GM19239 (cell line): ENCODE measurements at places on chromosomes 11 and 22.

- DNase-seq = no peak
Observed at GRCh38 chr22:19615867-19616581, 91.8 kb upstream of the CLDN5 start.

GRCh38 chr11:78354408-78355308 lies 63.0 kb downstream of the GAB2 start:
- DNase-seq = no peak

DNA sequence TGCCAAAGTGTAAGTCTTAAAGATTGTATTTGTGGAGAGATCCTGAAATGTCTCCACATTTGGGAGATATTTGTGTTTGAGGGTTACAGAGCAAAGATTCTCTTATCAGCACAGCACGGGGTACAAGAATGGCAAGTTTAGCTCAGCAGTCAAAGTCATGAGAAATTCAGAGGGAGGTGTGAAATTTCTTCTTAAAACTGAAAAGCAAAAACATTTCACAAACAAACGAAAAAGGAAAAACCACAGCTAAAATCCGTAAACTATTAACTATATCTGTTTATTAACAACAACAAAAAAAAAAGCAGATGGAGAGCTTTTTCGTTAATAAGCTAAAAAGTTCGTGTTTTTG lies 40.9 kb upstream of the ETS1 start:
- no peak for DNase-seq

DNA sequence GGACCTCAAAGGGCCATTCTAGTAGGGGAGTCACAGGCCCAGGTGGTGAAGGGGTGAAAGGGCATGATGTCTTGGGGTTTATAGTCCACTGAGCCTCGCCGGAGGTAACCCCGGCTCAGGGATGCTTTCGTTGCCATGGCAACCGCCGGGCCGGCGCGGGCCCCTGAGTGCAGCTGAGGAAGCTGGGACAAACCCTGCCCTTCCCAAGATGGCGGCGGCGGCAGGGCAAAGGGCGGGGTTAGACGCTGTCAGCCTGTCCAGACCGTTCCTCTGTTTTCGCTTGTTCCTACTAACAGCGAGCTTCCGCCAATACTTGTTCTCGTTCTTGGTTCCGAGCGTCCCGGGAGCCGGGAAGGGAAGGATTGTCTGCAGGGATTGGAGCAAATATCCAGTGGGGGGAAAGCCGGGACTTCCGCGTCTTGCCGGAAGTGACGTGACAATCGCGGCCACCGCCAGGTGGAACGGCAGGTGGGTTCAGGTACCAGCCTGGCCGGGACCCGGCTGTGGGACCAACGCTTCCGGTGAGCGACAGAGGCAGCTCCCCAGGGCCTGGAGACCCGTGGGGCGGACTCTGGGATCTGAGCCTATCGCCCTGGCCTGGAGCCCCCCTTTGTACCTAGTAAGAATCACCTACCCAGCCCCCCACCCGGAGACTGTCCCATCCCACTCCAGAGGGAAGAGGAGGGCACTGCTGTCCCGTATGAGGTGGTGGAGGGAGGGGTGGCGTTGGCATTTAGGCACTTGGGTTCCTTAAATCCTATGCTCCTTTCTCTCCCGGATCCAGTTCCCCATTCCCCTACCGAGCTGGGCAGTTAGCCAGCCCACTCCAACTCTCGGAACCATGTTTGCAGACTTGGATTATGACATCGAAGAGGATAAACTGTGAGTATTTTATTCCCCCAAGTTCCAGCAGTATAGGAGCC lies at the start of gene PICK1:
Gene PICK1 (plus strand): TSS at position 436 of the 923 bp plus-strand sequence. CDS start 406 bp downstream, at position 842.
- DNase-seq = peak; percentile 84

DNA sequence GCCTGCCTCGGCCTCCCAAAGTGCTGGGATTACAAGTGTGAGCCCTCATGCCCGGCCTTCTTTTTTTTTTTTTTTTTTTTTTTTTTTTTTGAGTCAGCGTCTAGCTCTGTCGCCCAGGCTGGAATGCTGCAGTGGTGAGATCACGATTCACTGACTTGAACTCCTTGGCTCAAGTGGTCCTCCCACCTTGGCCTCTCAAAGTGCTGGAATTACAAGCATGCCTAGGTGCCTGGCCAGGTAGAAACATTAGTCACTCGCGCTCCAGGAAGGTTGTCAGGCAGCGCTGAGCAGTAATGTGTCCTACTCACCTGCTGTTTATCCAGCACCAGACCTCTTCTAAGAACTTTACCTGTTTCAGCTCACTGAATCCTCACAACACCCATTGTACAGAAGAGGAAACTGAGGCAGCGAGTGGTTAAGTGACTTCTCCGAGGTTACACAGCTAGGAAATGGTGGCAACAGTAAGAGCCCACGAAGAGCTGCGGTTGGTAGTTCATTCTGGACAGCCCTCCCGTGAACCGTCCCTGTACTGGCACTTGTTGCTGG lies 496 bp upstream of the CST6 start:
- no peak for DNase-seq

DNA sequence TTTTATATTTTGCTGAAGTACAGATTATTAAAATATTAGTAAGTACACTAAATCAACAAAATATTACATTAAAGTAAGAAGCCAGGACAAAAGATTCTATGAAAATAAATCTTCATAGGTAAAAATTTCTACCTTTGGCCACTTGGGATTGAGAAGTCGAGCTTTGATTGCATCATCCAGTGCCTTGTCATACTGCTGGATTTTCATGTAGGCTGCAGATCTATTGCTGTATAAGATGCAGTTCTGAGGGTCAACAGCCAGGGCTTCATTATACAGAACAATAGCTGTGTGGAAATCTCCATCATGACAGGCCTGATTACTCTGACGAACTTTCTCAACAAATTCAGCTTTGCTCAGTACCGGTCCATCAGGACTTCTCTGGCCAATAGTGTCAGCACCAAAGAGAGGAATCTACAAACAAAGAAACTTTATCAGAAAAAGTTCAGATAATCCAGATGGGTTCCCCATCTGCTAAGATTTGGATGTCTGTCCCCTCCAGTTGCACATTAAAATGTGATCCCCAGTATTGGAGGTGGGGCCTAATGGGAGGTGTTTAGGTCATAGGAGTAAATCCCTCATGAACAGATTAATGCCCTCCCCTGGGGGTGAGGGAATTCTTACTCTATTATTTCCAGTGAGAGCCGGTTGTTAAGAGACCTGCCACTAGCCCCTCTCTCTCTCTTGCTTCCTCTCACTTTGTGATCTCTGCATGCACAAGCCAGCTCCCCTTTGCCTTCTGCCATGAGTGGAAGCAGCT lies 50.0 kb downstream of the TTC28 start:
- DNase-seq = no peak

DNA sequence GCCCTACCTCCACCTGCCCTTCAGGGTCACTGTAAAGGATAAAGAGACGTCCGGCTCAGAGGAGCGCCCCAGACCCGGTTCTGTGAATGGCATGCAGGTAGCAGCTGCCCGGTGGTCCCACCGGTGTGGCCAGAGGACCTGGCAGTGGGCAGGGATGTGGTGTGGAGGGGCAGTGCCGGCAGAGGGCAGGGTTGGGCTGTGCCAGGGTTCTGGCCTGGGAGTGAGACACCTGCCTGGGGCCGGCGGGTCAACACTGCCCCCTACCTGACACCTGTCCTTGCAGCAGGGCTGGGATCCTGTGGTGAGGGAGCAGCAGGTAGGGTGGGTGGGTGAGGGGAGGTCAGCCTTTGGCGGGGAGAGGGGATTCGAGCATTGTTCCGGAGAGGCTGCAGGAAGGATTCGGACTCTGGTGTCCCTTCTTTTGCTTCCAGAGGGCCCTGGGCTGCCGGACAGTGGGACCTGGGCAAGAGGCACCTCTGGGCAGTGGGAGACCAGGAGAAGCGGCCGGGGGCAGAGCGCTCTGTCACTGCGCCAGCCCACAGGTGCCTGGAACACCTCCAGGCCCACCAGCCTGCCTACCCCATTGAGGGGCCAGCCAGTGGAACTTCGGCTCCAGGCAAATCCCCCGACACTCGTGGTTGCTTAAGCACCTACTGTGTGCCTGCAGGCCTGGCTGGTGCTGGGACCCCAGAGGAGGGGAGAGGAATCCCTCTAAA lies 1.6 kb upstream of the PHLDA2 start:
- peak; percentile 81 for DNase-seq

GRCh38 chr22:25027959-25028840 lies 75.7 kb downstream of the KIAA1671 start:
- no peak for DNase-seq

- no peak for DNase-seq
Observed at GRCh38 chr11:3176487-3176886, 11.4 kb upstream of the OSBPL5 start.

DNA sequence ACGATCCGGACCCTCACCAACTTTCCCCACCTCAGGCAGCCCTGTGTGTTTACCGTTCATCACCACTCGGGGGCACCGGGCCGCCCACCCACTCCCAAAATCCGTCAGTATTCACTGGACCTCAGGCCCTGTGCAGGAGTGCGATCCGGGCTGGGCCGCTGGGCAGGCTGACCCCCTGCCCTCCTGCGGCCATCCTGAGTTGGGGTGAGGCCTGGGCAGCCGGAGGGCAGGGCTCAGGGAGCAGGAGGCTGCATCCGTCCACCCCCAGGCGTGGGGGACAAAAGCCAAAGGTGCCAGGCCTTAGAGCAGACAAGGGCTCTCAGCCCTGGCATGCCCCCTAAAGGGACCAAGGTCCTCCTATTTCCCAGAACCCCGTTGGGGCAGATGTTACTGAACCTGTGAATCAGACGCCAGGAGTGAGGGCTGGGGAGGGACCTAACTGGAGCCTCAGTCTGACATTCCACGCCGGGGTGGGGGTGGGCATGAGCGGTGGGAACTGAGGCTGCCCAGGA lies 16.8 kb upstream of the TMEM191C start:
- DNase-seq = no peak

GRCh38 chr11:4138497-4138896 lies 43.9 kb downstream of the RRM1 start:
- DNase-seq = no peak

- no peak for DNase-seq
Observed at GRCh38 chr11:44267006-44267749, 42.8 kb downstream of the ALX4 start.

DNA sequence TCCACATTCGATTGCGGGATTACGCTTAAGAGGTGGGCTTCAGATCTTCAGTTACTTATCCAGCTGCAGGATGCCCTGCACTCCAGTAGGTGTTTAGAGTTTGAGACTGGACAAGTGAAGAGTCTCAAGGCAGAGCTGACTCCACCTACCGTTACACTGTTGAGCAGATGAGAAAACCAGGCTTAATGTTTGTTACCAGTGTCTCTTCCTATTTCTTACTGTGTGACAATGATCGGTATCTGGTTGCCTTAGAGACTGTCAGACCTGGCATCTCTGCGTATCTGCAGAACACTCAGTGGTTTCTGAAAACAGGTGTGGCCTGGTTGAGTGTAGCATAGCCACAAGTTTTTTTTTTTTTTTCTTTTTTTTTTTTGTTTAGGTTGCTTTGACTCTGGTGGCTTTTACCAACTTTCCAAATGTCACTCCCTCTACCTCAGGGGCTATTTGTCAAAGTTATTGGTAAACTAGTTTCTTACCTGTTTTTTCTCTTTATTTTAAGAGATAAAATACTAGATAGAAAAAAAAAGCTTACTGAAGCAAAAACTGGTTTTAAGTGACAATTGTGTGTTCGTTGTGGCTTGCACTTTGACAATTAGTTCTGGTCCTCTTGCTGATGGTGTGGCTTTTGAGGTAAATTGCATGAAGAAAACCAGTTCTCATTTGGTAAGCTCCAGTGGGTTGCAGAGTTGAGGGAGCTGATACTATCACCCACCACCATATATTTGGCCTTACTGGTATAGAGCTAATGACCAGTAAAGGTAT lies 284.8 kb downstream of the ETS1 start:
- DNase-seq = no peak

- DNase-seq = no peak
Observed at GRCh38 chr11:32494629-32495028, 59.3 kb upstream of the WT1 start.

GRCh38 chr22:29308791-29309262 lies 2.4 kb downstream of the GAS2L1 start:
- DNase-seq = no peak

- no peak for DNase-seq
Observed at GRCh38 chr11:19018901-19019300, 41.6 kb downstream of the MRGPRX2 start.

DNA sequence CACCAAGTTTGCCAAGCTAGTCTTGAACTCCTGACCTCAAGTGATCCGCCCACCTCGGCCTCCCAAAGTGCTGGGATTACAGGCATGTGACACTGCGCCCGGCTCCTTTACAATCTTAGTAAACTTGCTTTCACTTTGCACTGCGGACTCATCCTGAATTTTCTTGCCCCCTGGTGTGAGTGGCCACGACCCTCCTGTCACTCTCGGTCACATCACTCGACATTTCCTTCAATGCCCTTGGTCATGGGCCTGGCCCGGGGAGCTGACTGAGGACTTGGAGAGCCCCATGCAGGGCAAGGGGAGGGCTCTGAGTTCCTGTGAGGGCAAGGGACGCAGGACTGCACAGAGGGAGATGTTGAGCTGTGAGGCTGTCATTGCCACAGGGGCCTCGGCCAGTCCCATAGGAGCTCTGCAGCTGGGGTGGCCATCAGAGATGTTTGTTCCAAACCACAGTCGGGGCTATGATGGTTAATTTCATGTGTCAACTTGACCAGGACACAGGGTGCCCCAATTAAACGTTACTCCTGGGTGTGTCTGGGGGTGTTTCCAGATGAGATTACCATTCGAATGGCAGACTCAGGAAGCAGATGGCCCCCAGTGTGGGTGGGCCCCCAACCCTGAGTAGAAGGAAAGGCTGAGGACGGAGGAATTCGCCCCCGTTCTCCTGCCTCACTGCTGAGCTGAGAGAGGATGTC lies 21.2 kb downstream of the A4GALT start:
- DNase-seq = no peak

DNA sequence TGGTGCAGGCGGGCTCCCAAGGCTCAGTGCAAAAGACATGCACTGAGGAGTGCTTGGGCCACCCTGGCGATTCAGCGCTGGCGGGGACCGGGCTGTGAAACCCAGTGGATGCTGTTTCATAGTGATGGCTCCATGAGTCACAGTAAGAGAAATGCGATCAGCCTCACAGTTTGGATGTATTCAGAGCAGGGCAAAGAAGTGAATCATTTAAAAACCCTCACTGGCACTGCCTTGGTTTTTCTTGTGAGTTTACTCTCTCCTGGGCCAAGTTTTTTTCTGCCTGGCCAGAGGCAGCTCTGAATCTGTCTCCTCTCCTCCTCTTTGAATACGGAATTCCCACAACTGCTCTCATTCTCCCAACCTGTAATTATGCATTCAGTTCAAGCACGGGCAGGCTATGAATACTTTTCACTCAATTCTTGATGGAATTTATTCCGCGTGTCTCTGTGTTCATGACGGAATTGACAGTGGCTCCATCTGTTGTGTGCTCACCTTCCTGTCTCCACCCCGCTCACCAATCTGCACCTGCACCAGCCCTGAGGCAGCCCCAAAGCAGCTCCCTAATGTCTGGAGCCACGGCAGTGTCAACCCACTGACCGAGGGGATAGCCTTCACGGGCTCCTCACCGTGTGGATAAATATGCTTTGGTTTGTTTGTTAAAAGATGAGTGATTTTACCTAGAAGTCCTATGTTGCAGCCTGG lies 14.9 kb downstream of the ADAMTS8 start:
- DNase-seq = no peak

DNA sequence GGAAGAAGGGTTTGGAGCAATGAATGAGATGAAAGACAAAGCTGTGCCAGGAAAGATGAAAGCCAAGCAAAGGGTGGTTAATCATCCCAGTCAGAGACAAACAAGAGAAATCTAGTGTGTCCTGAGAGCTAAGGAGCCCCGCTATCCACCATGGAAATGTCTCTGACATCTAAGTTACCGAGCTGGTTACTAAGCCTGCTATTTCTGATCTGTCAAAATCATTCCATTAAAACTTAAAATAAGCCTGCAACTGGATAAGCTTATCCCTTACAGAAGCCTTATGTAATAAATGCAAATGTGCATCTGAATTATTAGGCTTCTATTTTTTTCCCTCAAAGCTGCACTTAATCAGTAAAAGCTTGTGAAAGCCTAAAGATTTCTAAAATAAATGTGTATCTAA lies 22.1 kb upstream of the SESN3 start:
- no peak for DNase-seq

- DNase-seq = no peak
Observed at GRCh38 chr11:108994887-108995286, 330.0 kb downstream of the DDX10 start.
